ENCODE measurements at places on chromosomes 5 and 9.

DNA sequence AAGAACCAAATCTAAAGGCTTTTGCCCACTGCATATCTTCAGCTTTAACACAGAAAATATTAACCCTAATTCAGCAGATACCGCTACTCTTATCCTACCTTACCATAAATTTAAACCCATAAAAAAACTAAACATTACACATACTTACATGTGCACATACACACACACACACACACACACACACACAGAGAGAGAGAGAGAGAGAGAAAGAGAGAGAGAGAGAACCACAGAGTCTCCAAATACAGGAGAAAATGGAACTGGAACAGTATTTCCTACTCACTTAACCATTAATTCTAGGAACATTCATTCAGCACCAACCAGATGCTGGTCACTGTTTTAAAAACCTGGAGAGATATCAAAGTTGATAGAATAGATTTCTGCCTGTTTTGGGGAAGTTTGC is 53.7 kb downstream of the EFNA5 start:
- no peak for DNase-seq

- DNase-seq, result no peak
These were observed 243.2 kb downstream of the ARHGAP26 start for GRCh38 chr5:143013176-143013891.

- no peak for DNase-seq
These were observed 15.0 kb downstream of the PJA2 start for GRCh38 chr5:109394806-109395205.

DNA sequence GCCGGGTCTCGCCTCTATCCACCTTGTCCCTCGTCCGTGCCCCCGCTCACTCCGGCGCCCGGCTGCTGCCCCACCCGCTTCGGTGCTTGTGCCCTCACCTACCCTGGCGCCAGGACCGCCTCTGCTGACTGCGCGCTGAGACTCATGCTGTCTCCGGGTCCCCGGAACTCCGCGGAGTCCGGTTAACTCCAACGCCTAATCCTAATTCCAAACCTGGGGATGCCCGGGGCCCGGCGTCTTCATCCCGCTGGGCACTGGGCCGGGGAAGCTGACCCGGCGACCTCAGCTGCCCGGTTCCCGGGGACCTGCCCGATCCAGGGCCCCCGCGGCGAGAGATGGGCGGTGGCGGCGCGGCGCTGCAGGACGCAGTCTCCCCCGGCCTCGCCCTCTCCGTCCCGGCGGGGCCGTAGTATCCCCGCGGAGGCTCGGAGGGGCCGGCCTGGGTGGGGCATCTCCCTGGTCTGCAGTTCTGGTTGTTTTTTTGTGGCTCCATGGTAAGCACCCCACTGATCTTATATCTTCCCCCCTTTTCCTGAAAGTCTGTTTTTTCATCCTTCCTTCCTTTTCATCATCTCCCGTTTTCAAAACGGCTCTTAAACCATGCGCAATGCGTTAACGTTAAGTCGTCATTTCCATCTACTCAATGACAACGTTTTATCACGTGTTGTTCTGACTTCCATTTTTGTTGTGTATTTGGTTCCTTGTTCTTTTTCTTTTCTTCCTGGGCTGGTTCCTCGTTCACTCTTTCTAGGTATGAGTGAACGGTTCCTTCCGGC is 41.1 kb upstream of the PLEKHG4B start:
- DNase-seq, result no peak

- no peak for DNase-seq
These were observed 128.7 kb downstream of the ENTREP1 start for GRCh38 chr9:69453746-69454145.

DNA sequence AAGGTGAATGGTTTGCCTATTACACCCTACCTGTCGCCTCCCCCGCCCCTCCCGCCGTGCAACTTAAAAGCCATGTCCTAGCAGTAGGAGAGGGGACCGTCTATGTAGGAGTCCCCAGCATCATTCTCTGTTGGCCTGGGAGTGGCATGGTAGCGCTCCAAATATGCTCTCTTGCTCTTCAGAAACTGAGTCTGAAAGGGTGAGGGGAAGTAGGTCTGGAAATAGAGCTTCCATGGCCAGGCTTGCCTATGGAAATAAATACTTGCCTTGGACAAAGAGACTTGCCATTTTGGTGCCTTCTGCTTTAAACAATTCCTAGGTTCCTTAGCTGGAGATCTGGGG is 1.4 kb downstream of the RGS7BP start:
- no peak for DNase-seq

All from ACHN (cell line).